ENCODE measurements at places on chromosomes 5 and 9.

- no peak for DNase-seq
Observed at GRCh38 chr5:144102361-144102760, 68.1 kb downstream of the YIPF5 start.

DNA sequence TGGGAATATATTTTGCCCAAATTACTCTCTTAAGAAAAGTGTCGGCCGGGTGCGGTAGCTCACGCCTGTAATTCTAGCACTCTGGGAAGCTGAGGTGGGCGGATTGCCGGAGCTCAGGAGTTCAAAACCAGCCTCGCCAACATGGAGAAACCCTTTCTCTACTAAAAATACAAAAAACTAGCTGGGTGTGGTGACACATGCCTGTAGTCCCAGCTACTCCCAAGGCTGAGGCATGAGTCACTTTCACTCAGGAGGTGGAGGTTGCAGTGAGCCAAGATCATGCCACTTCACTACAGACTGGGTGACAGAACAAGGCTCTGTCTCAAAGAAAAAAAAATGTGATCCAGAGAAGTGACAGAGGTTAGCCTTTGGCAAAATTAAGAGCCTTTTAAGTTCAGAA lies 26.4 kb upstream of the TMEM171 start:
- DNase-seq: no peak

- DNase-seq: no peak
Observed at GRCh38 chr5:67896311-67896929, 319.1 kb upstream of the PIK3R1 start.

DNA sequence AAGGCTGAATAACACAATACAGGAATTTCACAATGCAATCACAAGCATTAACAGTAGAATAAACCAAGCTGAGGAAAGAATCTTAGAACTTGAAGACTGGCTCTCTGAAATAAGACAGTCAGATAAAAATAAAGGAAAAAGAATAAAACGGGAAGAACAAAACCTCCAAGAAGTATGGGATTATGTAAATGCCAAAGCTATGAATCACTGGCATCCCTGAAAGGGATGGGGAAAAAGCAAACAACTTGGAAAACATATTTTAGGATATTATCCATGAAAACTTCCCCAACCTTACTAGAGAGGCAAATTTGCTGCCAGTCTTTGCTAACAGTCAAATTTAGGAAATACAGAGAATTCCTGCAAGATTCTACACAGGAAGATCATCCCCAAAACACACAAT lies 157.9 kb downstream of the ALDH1A1 start:
- no peak for DNase-seq

- DNase-seq: no peak
Observed at GRCh38 chr5:142998316-142999020, 228.3 kb downstream of the ARHGAP26 start.

DNA sequence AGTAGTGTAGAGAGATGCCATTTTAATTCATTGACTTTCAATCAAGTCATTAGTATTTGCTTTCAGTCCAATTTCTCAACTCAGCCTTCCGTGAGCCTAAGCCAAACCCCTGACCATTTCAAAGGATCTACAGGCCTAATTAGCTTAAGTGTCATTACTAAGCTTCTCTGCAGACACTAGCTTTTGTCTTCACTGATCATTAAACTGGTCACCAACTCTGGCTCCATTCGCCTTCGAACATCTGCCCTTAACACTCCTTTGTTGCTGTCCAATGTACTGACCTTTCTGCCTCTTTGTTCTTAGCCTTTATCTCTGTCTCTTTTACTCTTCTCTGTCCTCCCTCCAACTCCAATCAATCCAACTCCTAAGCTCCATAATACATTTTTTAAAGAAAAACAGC lies 299.3 kb downstream of the DIRAS2 start:
- peak; percentile 78 for DNase-seq

DNA sequence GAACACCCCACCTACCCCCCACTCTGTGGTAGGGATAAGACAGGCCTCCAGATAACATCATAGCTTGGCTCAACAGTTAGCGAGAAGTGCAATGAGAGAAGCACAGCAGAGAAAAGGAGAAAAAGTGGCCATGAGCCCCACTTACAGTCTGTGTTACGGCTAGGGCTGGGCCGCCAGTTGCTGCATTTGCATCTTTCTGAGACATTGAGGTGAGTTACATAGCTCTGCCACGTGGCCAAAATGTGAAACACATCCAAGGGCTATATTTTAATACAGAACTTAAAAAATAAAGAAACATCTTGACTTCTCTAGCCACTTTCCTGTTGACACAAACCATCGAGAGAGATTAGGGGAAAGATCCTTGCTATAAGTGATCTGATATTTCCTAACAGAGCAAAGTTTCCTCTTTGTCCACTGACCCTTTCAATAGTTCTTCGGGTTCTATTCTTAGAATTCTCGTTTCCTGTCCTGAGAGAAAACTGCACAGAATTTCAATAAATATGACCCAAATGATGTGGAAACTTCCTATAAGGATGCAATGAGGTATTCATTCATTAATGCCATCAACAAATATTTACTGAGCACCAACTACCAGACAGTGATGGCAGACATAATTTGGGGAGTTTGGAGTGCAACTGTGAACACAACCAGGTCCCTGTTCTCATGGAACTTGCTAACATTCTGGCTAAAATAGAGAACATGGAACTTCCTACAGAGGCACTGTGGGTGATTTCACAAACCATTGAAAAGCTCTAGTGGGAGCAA lies 3.2 kb upstream of the TLE4 start:
- DNase-seq: no peak

- DNase-seq: no peak
Observed at GRCh38 chr5:54086191-54086590, 224.2 kb downstream of the ARL15 start.

GRCh38 chr9:29475471-29475870 lies 1902.2 kb upstream of the C9orf72 start:
- no peak for DNase-seq

DNA sequence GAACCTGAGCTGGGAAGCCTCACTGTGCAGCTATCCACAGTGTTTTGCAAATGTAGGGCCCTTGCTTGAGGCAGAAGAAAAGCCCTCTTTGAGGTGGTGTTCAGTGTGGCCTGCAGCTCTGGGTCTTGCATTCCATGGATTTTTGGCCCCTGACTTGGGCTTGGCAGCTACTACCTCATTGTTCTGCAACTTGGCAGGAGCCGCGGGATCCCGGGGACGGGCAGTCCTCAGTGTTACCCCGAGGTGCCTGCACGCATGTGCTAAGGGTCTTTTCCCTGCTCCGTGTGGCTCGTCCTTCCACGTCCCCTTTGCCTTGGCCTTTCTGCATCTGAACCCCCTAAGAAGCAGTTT lies 39.8 kb downstream of the NEK6 start:
- no peak for DNase-seq

DNA sequence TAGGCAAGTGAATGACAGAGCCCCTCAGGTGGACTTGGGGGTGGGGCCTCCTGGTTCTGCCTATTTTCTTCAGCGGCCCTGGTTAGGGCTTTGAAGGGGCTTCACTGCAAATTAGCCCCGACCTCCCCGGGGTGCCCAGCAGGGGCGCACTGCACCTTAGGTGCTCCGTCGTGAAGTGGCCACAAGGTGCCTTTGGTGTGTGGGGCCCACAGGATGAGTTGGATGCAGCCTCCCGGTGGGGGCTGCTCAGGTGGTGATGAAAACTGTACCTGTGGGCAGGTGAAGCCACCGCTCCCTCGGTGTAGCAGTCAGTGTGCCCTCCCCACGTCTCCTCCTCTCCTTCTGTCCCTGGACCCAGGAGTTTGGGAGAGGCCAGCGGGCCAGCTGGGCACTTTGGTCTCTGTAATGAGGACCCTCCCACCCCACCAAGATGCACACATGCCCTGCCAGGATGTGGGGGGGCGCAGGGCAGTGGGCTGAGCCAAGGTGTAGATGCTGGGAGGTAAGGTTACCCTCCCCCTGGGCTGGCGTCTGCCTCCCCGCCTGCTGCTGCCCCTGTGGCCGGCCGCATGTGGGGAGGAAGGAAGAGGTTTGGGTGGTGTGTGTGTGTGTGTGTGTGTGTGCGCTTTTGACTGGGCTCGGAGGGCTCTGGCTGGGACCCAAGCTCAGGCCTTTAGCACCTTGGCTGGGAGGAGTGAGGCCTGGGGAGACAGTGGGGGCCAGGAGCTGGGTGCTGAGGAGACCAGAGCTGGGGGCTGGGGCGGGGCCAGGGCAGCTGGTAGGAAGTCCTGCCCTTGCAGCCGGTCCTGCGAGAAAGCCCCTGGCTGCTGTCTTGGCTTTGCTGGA lies 55.6 kb downstream of the RXRA start:
- no peak for DNase-seq

DNA sequence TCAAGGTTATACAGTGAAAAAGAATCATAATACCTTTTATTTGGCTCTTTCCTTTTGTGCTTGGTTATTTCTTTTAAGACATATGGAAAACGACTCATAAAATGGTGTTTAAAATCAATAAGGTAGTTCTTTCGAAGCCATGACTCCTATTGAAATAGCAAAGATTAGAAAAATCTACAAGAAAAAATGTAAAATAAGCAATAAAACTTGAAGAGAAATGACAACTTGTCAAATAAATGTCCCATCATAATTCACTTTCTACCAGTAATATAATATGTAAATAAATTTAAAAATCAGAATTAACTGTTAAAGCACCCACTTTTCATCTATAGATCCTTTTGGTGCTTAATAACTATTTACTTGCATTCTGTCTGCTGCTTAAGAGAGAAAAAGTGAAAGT lies 12.5 kb downstream of the TEX10 start:
- no peak for DNase-seq

DNA sequence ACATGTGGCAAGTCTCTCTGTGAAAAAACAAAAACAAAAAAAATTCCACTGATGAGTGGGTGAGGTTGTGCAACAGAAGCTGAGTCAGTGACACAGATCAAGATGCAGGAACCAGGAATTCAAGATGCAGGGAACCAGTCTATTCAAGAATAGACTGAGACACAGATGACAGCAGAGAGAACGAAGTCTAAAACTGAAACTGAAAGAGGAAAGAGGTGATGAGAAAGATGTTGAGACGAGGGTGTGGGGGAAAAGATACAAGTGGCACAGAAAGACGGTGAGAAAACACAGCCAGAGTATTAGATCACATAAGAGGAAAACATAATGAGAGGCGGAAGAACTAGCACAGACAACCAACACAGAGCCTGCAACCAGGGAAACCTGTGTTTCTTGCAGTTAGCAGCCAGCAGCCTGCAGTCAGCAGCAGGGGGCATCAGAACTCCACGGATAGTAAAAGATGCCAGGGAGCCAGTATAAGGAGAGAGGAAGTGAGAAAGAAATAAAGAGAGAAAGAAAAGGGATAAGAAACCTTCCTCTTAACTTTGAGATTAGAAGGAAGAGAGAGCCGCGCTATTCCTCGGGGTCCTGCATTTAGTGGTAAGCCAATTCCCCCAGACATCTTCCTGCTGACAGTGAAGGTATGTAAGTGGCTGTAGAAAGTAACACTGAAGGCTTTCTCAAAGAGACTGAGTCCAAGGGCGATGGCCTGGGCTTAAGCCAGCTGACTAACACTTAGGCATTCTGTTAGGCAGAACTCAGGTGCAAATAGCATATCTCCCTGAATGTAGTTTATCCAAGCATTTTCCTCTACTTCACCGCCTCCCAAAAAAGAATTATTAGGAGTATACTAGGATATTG lies 79.0 kb downstream of the TLR4 start:
- DNase-seq: peak; percentile 67

DNA sequence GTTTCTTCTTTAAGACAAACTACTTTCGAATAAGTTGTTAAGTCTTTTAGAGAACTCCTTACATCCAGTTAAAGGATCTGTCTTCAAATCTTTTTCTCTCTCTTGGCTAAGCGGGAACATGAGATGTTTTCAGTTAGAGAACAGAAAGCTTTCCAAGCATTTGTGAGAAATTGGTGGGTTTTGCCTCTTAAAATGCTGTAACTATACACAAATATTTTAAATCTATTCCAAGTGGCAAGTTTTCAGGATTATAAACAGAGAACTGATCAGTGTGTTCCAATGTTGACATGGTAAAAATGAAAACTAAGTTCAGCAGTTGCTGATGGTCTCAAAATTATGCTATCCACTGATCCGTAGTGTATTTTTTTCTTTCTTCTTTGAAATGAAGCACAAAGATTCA lies 100.4 kb downstream of the EBF1 start:
- DNase-seq: no peak

GRCh38 chr9:16245756-16246440 lies 624.6 kb downstream of the BNC2 start:
- DNase-seq: no peak

DNA sequence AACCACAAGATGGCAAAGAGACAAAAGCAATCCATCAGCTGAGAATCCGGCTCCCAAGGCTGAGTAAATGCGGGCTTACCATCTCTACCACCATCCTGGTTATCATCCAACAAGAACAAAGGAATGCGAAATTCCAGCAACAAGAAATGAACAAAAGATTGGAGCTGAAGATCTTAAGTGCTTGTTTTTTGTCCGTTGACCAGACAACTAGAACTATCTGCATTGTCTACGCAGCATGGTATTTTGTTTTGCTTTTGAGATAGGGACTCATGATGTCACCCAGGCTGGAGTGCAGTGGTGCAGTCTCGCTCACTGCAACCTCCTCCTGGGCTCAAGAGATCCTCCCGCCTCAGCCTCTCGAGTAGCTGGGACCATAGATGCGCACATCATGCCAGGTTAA lies 88.9 kb downstream of the ZNF366 start:
- no peak for DNase-seq

DNA sequence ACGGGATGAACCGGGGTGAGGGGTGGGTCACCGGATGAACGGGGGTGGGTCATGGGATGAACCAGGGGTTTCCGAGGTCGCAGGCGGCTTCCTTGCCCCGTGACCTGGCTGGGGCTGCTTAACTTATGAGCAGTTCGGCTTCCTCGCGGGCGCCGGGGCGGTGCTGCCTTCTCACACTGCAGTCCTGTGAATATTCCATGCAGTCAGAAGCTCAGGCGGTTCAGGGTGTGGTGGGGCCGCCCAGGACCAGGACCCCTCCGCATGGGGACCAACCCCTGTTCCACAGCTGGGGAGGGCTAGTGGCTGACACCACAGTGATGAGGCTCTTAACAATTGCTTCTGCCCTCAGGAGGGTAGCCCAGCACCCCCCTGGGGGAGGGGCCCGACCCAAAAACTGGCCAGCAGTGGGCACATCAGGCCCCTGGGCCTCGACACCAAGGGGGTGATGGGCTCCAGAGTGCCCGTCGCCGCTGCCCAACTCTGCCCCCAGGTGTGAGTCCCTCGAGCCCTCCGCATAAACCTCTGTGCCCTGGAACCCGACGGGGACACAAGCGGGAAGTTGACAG lies 30.9 kb upstream of the SLC9A3 start:
- no peak for DNase-seq

- no peak for DNase-seq
Observed at GRCh38 chr5:103035701-103036100, 84.2 kb downstream of the GIN1 start.

- no peak for DNase-seq
Observed at GRCh38 chr5:14778792-14779070, 92.8 kb downstream of the ANKH start.

- DNase-seq: no peak
Observed at GRCh38 chr9:128986671-128987070, 39.2 kb downstream of the NUP188 start.

GRCh38 chr5:157539503-157540022 lies 36.0 kb downstream of the ADAM19 start:
- DNase-seq: no peak

- DNase-seq: peak; percentile 1
Observed at GRCh38 chr9:137740312-137740711, 121.5 kb downstream of the EHMT1 start.

Measured in NCI-H1105 treated with DMSO at 0.1 percent for 48 hours (cell line).